EL (cell line): ENCODE measurements at places on chromosomes 6 and 20.

GRCh38 chr6:150025201-150025917, at the start of gene RAET1L:
Gene RAET1L (minus strand): TSS chr6:150025532. CDS start chr6:150025471, 61 bp downstream.
- DNase-seq: peak; percentile 66

DNA sequence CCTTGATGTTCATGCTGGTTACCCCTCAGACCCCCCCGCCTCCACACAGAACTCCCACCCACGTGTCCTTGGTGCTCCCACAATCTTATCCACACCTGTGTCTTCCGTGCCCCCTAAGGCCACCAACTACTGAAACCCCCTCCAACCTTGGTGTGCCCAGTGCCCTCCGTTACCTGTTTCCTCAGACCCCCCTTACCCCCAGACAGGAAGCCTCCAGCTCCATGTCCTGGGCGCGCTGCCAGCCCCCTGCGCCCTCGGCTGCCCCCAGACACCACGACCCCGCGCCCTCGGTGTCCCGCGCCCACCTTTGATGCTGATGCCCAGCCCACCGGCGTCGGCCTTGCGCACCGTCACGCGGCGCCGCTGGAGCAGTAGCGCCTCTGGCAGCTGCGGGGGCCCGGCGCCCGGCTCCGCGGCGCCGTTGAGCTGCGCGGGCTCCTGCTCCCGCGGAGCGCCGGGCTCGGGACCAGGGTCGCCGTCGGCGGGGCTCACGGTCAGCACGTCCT, 504 bp downstream of the SNTA1 start:
- DNase-seq: no peak

- DNase-seq: no peak
Measured at GRCh38 chr6:36566418-36566905, 19.2 kb upstream of the STK38 start.

DNA sequence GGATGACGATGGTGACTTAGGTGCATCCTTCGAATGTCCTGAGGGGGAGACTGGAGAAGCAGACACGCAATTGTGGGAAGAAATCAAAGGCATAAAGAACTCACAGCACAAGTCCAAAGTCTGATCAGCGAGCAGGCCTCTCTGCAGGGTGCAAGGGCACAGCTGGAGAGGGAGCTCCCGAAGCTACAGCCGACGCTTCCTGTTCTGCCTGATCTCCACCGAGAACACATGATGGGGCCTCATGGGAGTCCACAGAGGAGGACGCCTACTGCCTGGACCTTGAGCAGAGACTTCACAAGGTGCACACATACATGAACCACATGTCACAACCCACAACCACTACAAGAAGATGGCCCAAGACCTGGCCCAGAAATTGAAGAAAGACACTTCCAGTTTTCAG, 51.4 kb downstream of the RIN2 start:
- DNase-seq: no peak

DNA sequence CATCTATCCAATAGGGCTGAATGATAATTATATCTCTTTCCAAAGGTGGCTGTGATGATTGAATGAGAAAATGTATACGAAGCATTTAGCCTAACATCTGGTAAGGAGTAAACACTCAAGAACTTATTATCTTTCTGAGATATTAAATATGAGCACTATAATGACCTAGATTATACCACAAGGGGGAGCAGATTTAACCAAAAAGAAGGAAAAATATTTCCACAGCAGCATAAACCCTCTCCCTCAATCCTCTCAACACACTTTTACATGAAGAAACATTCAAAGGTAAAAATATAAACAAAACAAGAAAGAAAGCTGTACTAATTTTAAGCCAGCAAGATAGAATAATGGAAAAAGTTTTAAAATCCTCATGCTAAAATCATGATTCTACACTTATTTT, 68.4 kb downstream of the SHPRH start:
- DNase-seq: peak; percentile 6

DNA sequence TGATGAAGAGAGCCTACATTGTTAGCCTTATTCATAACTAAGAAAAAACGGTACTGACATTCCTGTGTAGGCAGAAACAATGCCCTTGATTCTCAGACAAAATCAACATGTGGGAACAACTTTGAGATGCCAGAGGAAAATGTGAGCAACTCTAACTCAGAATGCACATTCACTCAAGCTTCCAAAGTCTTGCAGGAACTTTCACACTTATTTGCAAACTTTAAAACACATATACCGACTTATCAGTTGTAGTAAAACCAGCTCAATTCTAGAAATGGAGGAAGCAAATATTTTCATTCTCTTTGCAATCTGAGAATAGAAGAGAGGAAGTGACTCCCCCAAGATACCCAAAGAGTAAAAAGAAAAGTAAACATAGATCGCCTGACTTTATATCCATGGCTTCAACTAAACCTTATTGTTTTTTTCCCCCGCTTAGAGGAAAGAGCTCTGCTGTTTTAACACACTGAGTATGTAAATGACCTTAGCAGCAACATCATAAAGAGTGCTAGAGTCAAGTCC, 117.6 kb downstream of the EPB41L2 start:
- no peak for DNase-seq

- no peak for DNase-seq
Measured at GRCh38 chr6:161115468-161115867, 123.9 kb downstream of the MAP3K4 start.

GRCh38 chr6:51167468-51167867, 348.8 kb downstream of the TFAP2B start:
- DNase-seq: no peak

GRCh38 chr20:37290158-37290810, 829 bp downstream of the MANBAL start:
- no peak for DNase-seq

GRCh38 chr6:116218172-116218633, 35.7 kb downstream of the TSPYL4 start:
- DNase-seq: peak; percentile 21
